ENCODE measurements at places on chromosomes 13 and 19. TPM values are rescaled to one million over a fixed set of nuclear protein-coding genes. Genes with fewer than 3 reads are reported as not detected.

DNA sequence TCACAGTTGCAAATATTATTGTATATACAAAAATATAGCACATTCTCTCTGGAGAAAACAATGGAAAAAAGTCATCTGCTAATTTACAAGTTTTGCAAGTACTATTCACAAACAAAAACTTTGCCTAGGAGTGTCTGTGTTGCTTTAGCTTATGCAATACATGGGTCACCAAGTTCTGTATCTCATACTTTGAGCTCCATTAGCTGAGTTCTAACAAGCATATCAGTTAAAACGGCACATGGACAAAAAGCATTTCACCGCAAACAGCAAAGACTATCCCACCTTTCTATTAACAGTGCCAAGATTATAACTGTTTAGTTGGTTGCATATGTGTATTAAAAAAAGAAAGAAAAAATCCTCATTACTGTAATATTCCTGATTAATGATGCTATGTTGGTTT lies 4.6 kb downstream of the SPRY2 start:
- peak overlapping the region; percentile 68 for H3K4me3 ChIP-seq
- no peak for DNase-seq
- H3K4me1 ChIP-seq = no peaks in the 10 kb centered on the region
- no peaks in the 10 kb centered on the region for H3K36me3 ChIP-seq

DNA sequence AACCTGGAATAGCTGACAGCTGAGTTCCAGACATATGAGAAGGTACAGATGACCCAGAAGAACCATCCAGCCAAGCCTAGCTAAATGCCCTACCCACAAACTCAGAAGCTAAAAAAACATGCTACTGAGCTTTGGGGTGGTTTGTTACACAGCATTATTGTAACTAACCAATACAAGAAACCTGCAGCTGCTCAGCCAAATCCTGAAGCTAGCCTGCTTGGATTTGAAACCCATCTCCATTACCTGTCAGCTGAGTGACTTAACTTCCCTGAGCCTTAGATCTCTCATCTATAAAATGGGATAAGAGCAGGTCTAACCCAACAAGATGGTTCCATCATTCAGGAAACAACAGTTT lies 25.0 kb downstream of the TEX101 start:
- no peak overlapping the region for H3K4me3 ChIP-seq
- H3K36me3 ChIP-seq = no peaks in the 10 kb centered on the region
- no peak for DNase-seq
- no peak overlapping the region for H3K27ac ChIP-seq
- H3K27me3 ChIP-seq = no peaks in the 10 kb centered on the region

DNA sequence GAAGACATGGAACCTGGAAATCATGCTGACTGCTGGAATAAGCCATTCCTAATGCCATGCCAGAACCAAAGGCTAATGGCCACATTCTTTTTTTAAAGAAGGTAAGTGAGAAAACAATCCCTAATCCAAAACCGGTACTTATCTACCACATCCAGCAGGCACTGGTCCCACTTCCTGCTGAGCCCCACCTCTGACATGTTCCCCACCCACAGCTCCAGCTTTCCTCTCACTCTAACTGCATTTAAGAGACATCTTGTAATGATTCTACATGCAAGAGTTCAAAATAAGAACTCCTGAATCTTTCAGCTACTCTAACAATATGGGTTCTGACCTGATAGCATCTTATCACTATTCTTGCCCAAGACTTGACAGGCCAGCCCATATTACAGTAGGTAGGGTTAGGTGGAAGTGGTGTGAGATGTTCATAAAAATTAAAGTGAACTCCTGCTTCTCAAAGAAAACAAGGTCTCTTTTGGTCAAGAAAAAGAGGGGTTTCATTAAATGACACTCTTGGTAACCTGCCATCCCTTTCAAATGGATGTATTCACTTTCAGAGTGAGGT lies 41.9 kb downstream of the N4BP2L2 start:
- no peak overlapping the region for H3K27ac ChIP-seq
- H3K4me1 ChIP-seq = no peaks in the 10 kb centered on the region
- no peak overlapping the region for H3K4me3 ChIP-seq
- H3K36me3 ChIP-seq = no peaks in the 10 kb centered on the region

DNA sequence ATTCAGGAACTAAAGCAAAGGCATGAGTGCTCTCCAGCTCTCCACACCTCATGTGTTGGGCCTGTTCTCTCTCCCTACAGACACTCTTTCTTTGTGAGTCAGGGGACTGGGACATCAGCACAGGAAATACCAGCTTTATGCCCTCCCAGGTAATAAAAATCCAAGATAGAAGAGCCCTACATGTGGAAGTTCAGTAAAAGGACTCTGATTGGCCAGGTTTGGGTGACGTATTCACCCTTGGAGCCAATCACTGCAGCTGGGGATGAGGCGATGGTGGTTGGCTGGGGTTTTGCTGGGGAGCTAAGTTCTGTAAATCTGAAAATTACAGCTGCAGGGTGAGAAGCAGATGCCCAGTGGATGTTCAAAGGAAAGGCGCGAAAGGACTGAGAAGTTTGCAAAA lies 32.5 kb downstream of the CCDC70 start:
- no peak for DNase-seq
- no peak overlapping the region for H3K4me3 ChIP-seq
- H3K27ac ChIP-seq = no peak overlapping the region
- H3K27me3 ChIP-seq = no peaks in the 10 kb centered on the region
- H3K4me1 ChIP-seq = no peaks in the 10 kb centered on the region
- no peaks in the 10 kb centered on the region for H3K36me3 ChIP-seq

- no peak overlapping the region for H3K4me3 ChIP-seq
- no peak overlapping the region for H3K27ac ChIP-seq
- H3K27me3 ChIP-seq = no peaks in the 10 kb centered on the region
- H3K36me3 ChIP-seq = no peaks in the 10 kb centered on the region
These were observed 323.8 kb downstream of the LMO7 start for GRCh38 chr13:75959861-75960481.

DNA sequence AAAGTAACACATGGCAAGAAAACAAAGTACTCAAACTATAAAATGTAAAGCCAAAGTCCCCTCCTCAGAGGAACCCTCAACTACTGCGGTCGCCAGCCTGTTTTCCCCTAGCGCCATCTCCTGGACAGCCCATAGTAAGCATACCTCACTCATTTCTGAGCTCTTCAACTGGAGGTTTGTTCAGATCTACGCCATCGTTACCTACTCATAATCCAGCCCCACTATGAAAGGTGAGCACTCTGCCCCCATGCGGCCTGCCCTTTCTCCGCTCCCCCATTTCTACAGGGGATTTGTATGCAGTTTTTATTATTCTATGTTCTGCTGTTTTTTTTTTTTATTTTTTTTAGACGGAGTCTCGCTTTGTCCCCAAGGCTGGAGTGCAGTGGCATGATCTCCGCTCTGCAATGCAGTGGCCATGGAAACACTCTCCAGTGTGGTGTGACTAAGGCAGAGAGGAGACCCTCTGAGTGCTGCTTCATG lies 26.2 kb downstream of the OPA3 start:
- no peaks in the 10 kb centered on the region for H3K36me3 ChIP-seq
- no peak for DNase-seq
- no peaks in the 10 kb centered on the region for H3K4me1 ChIP-seq
- no peak overlapping the region for H3K4me3 ChIP-seq

The GNG8 gene
- total RNA-seq = not detected

GRCh38 chr13:66805657-66806056 lies 424.5 kb downstream of the PCDH9 start:
- no peaks in the 10 kb centered on the region for H3K36me3 ChIP-seq
- no peak for DNase-seq
- no peak overlapping the region for H3K4me3 ChIP-seq
- peaks cover 4% of the 10 kb centered on the region for H3K4me1 ChIP-seq

The HS6ST3 gene
- under 0.01 TPM for total RNA-seq

The ZNF723 gene
- not detected for total RNA-seq

DNA sequence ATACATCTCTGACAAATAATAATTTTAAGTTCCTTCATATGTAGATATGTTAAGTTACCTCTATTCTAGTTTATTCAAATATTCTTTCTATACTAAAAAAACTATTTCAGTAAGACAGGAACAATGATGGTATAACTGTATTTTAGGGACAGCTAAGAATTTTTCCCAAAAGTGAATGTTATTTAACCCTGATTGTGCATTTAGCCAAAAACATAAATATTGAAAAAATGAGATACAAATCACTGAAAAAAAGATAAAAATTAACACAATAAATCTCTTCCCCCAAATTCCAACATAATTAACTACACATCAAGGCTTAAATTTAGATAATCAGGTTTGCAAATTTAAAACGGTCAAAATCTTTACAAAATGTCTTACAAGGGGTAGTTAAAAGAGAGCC lies 58.1 kb downstream of the KCNRG start:
- no peak for DNase-seq
- no peaks in the 10 kb centered on the region for H3K27me3 ChIP-seq
- no peaks in the 10 kb centered on the region for H3K36me3 ChIP-seq
- H3K4me3 ChIP-seq = no peak overlapping the region

DNA sequence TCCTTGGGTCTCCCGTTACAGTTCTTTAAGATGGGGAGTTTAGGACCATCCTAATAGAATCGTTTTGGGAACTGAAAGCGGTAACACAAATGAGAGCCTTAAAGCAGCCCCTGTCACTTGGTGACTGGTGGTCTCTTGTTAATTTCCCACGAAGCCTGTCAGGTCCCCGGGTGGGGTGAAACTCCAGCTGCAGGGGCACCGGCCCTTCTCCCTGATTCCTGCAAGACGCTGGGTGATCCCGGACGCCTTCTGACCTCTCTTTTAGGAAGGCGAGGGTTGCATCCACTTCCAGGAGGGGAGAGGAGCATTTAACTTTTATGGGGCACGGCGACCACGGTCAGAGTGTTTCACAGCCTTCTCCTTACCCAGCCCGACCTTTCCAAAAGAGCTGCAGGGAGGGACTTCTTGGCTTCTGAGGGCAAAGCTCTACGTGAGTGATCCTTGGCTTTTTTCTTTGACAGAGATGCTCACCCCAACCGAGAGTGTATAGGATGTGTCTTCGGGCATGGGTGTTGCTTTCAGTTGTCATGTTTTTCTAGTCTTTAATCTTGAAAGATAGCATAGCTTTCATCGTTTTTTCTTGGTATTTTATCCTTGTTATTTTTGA lies 688 bp downstream of the ZNF225 start:
- H3K27me3 ChIP-seq = no peaks in the 10 kb centered on the region
- H3K4me1 ChIP-seq = no peaks in the 10 kb centered on the region
- peaks cover 45% of the 10 kb centered on the region for H3K36me3 ChIP-seq
- peak overlapping the region; percentile 83 for H3K27ac ChIP-seq

GRCh38 chr19:5775668-5776309 lies 8.8 kb downstream of the PRR22 start:
- no peak overlapping the region for H3K27ac ChIP-seq
- no peaks in the 10 kb centered on the region for H3K4me1 ChIP-seq
- H3K27me3 ChIP-seq = no peaks in the 10 kb centered on the region
- no peak for DNase-seq
- no peak overlapping the region for H3K4me3 ChIP-seq

GRCh38 chr13:80215368-80215767 lies 125.6 kb downstream of the SPRY2 start:
- no peaks in the 10 kb centered on the region for H3K36me3 ChIP-seq
- no peaks in the 10 kb centered on the region for H3K4me1 ChIP-seq

The NKPD1 gene
- total RNA-seq = 0.83 TPM

The ZNF729 gene
- not detected for total RNA-seq

The THSD1 gene
- 5.4 TPM for total RNA-seq

DNA sequence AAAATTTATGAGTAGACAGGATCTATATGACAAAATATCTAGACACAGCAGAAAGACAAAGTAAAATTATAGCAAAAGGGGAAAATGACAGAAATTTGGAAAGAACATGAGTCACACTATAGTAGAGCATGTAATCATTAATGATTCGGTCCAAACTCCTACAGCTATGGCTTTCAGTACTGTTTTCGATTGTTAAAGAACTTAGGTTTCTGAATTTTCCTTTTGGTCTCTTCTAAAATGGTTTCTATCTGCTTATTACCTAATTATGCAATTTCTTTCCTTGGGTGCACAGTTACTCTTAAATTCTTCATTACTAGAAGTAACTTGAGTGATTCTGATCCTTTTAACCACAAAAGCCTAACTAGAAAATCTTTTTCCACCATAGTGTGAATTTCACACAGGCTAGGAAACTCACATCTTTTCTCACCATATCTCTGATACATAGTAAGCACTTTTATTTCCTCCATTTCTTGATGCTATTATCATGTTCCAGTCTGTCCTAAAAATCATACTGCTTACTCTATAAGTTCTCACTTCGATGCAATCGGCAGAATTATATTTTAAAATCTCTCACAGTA lies 1101.4 kb downstream of the PCDH9 start:
- no peaks in the 10 kb centered on the region for H3K36me3 ChIP-seq
- H3K4me1 ChIP-seq = no peaks in the 10 kb centered on the region
- no peak overlapping the region for H3K27ac ChIP-seq
- no peaks in the 10 kb centered on the region for H3K27me3 ChIP-seq

DNA sequence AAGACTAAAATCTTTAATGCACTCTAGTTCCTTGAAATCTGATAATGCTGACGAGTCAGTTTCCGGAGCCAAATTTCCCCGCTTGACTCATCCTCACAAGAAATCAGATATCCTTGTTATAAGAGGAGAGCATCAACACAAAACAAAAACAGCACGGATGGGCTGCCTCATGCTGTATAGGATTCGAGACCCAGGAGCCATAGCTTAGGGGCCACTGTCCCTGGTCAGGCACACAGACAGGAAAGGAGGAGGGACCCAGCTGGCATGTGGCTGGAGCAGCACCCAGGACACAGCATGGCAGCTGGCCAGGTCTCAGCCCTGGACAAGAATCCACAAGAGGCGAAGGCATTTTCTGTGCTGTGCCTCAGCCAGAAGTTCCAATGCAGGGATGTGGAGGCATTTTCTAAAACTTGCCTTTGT lies 110.2 kb upstream of the SPATA13 start:
- no peaks in the 10 kb centered on the region for H3K27me3 ChIP-seq
- peak overlapping the region; percentile 32 for H3K27ac ChIP-seq
- H3K36me3 ChIP-seq = no peaks in the 10 kb centered on the region
- no peak overlapping the region for H3K4me3 ChIP-seq

DNA sequence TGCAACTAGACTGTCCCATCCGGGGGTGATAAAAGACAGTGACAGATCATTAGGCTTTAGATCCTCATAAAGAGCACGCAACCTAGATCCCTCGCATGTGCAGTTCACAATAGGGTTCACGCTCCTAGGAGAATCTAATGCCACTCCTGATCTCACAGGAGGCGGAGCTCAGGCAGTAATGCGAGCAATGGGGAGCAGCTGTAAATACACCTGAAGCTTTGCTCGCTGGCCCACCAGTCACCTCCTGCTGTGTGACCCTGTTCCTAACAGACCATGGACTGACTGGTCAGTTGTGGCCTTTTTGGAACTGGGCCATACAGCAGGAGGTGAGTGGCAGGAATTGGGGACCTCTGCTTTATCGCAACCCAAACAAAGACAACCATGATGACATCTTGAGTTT lies 173.2 kb downstream of the DLEU7 start:
- no peak overlapping the region for H3K27ac ChIP-seq
- H3K27me3 ChIP-seq = no peaks in the 10 kb centered on the region
- no peak for DNase-seq
- H3K36me3 ChIP-seq = no peaks in the 10 kb centered on the region
- H3K4me3 ChIP-seq = no peak overlapping the region

- H3K27me3 ChIP-seq = no peaks in the 10 kb centered on the region
- no peak overlapping the region for H3K27ac ChIP-seq
- no peaks in the 10 kb centered on the region for H3K4me1 ChIP-seq
- H3K4me3 ChIP-seq = no peak overlapping the region
These were observed 7.2 kb downstream of the KRTDAP start for GRCh38 chr19:35483089-35483488.
